ENCODE measurements at places on chromosomes 1 and 21.
A peak's percentile ranks its signal among the peaks of the same experiment; 100 is the strongest.

GRCh38 chr1:47522935-47523834, 85.3 kb downstream of the FOXD2 start:
- DNase-seq = no peak

DNA sequence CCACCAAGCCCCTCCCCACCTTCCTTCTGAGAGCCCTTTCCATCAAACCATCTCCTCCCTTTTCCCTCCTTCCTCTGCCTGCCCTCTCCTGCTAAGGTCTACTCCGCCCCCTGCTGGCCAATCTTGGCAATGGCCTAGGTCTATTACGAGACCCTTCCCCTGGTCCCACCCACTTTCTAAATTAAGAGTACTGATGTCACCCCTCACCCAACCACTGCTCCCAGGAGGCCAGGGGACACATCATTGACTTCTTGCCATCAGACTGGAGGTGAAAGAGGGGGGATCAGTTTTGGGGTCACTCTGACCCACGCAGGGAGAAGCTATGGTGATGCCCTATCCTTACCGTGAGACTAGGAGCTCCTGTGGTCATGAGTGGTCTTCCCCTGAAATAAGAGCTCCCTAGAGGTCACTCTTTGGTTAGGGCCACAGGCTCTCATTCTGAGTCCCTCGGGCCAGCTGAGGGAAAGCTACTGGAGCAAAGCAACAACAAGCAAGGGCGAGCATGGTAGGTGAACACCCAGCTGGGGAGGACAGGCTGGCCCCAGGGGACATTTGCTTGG, 34.6 kb upstream of the S100A7 start:
- peak; percentile 57 for DNase-seq

- no peak for DNase-seq
These were observed 574.2 kb downstream of the MATN1 start for GRCh38 chr1:30149226-30149625.

GRCh38 chr1:47533793-47534328, 96.0 kb downstream of the FOXD2 start:
- DNase-seq = no peak

GRCh38 chr1:188958461-188959115, 1519.1 kb downstream of the BRINP3 start:
- no peak for DNase-seq

GRCh38 chr1:22754824-22755223, 44.2 kb downstream of the EPHB2 start:
- DNase-seq = no peak
